ENCODE measurements at places on chromosomes 7 and 10. TPM values are rescaled to one million over a fixed set of nuclear protein-coding genes. Genes with fewer than 3 reads are reported as not detected.

DNA sequence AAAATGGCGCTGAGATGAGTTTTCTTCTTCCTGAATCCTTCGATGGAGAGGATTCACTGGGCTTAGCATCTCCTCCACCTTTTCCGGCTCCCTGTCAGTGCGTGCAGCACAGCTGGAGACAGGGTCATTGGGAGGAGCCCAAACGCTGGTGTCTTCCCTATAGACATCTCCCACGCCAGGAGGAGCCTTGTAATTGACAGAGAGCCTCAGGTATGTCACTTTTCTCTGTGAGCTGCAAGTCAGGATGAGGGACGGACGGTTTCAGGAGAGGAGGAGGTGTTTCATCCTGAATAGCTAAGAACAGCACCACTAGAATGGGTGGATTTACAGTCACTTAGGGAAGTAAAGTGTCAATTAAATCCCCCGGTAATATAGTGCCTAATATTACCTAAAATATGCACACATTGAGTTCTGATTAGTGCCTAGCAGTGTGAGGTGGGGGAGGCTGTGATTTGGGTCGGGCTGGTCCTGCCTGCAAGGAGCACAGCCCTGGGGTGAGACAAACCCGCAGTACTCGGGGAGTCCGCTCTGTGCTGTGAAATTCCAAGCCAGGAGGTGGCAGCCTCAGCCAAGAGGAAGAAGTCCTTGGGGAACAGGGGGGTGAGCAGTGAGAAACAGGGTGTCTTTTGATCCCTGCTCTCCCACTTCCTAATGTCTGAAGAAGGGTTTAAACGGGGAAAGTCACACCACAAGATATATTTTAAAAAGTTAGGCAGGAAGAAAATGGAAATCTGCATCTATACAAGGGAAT lies 28.2 kb downstream of the IL15RA start:
- no peak overlapping the region for H3K4me3 ChIP-seq
- no peak overlapping the region for H3K27ac ChIP-seq
- peak; percentile 12 for DNase-seq
- H3K36me3 ChIP-seq: peaks cover 3% of the 10 kb centered on the region
- H3K4me1 ChIP-seq: peaks cover 6% of the 10 kb centered on the region
- no peaks in the 10 kb centered on the region for H3K27me3 ChIP-seq

- no peak overlapping the region for H3K4me3 ChIP-seq
- peaks cover 4% of the 10 kb centered on the region for H3K4me1 ChIP-seq
- no peaks in the 10 kb centered on the region for H3K36me3 ChIP-seq
- DNase-seq: no peak
- H3K27ac ChIP-seq: no peak overlapping the region
- H3K27me3 ChIP-seq: no peaks in the 10 kb centered on the region
Observed at GRCh38 chr7:7098280-7098818, 84.0 kb upstream of the C1GALT1 start.

The NUTM2A gene
- total RNA-seq: 0.66 TPM

DNA sequence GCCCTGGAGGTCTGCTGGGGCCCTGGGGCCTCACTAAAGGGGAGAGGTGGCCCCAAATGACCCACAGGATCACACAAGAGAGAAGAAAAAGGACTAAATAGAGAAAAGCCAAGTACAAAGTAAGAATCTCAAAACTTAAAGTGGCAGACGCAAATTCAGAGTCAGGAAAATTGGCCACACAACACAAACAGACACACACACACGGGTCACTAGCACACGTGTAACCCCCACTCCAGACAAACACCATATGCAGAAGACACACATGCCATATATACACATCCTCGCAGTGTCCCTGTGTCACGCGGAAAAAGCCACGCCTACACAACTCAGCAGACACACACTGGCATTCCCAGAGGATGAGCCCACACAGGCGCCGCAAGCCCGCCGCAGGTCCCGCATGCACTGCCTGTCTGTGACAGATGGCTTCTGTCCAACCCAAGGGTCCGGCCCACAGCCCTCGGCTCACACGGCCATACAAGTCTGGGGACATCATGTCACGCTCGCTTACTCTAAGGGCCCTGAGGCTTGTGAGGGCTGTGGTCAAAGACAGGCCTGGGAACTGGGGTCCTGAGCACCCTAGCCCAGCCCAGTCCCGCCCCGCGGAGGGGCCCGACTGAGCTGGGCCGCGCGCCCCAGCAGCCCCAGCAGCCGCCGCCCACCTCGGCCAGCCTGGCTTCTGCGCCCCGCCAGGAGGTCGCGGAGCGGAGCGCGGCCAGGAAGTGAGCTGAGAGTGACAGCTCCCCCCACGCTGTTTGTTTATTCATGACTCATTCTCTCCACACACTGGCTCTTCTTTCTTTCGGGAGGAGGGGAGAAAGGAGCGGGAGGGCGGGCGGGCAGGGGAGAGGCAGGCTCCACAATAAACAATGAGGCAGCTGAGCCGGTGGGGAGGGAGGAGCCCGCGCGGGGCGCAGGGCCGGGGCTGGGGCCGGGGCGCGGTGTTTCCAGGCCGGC lies 95.5 kb upstream of the ZMIZ1 start:
- H3K36me3 ChIP-seq: no peaks in the 10 kb centered on the region
- H3K4me1 ChIP-seq: peaks cover 26% of the 10 kb centered on the region
- H3K27ac ChIP-seq: peak overlapping the region; percentile 64
- no peaks in the 10 kb centered on the region for H3K27me3 ChIP-seq

DNA sequence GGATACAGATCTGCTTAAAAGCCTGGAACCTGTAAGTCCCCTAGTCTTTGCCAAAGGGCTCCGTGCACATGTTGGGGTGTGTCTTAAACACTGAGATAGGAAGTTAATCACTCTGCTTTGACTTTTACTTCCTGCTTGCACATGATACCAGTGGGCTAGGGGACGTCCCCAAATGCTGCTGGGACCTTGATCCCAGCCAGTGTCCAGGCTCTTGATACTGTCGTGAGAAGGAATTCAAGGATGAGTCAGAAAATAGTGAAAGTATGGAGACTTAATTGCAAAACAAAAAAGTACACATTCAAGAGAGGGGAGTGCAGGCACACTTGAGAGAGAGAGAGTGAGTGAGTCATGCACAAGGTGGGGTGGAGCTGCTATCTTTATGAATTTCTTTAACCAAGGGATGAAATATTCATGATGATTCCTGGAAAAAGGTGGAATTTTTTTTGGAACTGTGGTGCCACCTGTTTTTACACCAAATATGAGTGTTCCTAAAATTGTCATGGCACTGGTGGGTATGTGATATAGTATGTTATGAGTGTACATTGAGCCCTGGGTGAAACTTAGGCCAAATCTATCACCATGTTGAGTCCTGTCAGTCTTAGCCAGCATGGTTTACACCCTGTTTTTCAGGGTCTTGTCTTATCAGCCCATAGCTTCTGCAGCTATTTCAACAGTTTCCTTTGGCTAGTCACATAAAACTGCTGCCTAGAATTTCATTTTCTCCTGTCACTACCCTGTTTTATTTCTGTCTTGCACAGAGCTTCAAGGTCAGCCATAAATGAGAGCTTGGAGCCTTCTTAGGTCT lies 88.3 kb upstream of the CYP26C1 start:
- H3K4me3 ChIP-seq: no peak overlapping the region
- H3K4me1 ChIP-seq: peaks cover 4% of the 10 kb centered on the region
- no peak overlapping the region for H3K27ac ChIP-seq
- DNase-seq: no peak
- peaks cover 30% of the 10 kb centered on the region for H3K36me3 ChIP-seq
- H3K27me3 ChIP-seq: no peaks in the 10 kb centered on the region

DNA sequence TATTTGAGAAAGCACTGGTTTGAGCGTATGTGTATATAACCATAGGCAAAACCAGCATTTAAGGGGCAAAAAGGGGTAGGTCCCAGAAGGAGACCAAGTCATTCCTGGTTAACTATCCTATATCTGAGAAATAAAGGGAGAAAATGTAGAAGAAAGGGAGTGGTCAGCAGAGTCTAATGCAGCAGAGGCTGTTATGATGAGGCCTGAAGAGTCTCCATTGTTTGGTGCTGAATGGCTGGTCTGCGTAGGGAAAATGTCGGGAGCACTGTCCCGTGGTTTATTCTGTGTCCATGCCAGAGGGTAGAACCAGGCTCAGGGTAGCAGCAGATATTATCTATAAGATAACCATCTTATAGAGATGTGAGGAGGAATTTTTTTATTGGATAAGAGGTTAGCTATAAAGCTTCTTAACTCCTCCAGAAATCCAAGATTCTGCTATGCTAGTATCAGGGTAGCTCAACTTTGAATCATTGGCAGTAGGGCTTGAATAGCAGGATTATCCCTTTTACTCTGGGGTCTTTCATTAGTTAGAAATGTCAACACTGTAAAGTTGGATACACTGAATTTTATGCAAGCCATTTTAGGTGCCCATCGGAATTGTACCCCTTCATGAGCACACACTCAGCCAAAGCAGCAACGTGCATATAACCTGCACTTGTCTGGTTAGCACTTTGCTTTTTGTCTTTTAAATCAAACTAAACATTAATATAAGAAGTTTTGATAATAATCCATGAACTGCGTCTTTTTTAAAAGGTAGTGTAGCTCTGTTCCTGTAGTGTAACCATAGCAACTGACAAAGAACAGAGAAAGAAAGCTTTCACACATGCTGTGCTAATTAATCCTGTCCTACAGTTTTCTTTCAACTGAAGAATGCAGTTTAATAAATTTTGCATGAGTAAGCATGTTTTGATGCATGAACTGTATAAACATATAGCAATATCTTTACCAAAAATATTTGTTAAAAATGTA lies 312.0 kb upstream of the FZD1 start:
- no peak for DNase-seq
- no peak overlapping the region for H3K27ac ChIP-seq
- no peaks in the 10 kb centered on the region for H3K36me3 ChIP-seq
- H3K4me3 ChIP-seq: no peak overlapping the region
- H3K4me1 ChIP-seq: no peaks in the 10 kb centered on the region

DNA sequence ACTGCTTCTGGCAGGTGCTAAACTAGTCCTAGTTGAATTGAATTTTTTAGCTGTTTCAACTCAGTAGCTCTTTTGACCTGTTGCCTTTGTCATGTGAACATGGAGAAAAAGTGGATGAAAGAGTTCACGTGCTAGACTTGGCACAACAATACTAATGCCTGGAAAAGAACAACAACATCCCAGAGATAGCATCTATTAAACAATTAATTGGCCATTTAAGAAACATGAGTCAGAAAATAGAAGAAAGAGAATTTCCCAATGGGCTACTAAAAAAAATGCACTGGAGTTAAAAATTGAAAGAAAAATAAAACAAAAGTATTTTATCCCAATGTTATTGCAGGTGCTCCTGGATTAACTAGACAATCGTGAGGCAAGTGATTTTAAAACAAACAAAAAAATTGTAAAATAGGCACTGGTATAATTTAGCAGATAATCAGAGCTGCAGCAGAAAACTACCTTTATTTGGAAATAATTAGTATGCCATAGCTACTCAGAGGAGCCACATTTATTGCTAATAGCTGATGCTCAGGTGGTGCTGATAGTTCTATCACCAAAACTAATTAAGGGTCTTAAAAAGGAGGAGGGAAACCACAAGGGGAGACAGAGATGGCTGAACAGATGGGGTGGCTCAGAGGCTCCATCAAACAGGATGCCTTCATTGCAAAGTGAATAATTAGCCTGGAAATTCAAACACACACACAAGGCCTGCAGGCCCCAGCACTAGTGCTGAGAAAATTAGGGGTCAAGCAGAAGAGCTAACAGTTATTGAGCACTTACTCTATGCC lies 17.6 kb downstream of the CCDC71L start:
- DNase-seq: no peak
- peaks cover 13% of the 10 kb centered on the region for H3K27me3 ChIP-seq
- H3K27ac ChIP-seq: no peak overlapping the region
- H3K36me3 ChIP-seq: no peaks in the 10 kb centered on the region

The PRSS37 gene
- not detected for total RNA-seq

DNA sequence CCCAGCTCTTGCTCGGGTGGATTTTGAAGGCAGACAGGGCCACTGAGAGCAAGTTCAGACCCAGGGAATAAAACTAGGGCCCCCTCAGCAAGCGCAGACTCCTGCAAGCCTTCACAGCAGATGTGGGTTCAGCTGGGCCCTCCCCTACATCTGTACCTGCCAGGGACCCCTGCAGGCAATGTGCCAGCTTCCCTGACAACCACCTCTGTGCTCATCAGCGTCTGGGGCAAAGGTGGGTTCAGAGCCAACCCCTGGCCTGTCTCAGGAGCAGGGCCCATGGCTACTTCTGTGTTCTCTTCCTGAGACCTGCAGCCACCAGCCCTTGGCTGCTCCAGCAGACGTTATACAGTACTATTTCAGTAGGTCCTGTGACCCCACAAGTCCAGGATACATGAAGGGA lies 189.5 kb downstream of the DIP2C start:
- peaks cover 10% of the 10 kb centered on the region for H3K27me3 ChIP-seq
- no peak overlapping the region for H3K27ac ChIP-seq
- H3K36me3 ChIP-seq: no peaks in the 10 kb centered on the region
- H3K4me3 ChIP-seq: no peak overlapping the region
- no peak for DNase-seq
- peaks cover 18% of the 10 kb centered on the region for H3K4me1 ChIP-seq

The ACHE gene
- total RNA-seq: 0.14 TPM

The FGFR2 gene
- total RNA-seq: not detected

The TMEM196 gene
- total RNA-seq: not detected

DNA sequence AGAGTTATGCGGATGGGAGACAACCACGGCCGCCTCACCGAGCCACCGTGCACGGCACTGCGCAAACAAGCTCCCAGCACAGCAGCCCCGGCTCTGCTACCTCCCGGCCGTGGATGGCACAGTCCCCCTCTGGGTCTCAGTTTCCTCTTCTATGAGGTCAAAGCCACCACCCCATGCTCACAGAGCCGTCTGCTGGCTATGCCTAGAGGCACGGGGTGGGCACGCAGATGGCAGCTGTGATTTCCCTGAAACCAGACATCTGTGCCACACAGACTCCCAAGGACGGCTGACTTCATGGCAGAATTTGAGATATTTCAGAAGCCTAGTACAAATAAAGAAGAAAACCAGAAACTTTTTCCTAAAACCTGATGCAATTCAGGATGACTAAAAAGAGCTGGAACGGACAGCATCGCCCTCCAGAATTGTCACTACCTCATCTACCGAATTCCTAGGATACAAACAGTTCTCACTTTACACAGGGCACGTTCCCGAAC lies 73.2 kb downstream of the AMZ1 start:
- H3K36me3 ChIP-seq: peaks cover 22% of the 10 kb centered on the region
- H3K27me3 ChIP-seq: no peaks in the 10 kb centered on the region
- H3K27ac ChIP-seq: no peak overlapping the region
- H3K4me1 ChIP-seq: peaks cover 38% of the 10 kb centered on the region
- H3K4me3 ChIP-seq: no peak overlapping the region
- DNase-seq: no peak

The VGF gene
- not detected for total RNA-seq

The CAV2 gene
- not detected for total RNA-seq

GRCh38 chr10:42975558-42976340 lies 101.1 kb upstream of the RET start:
- no peak for DNase-seq
- no peaks in the 10 kb centered on the region for H3K36me3 ChIP-seq
- H3K4me1 ChIP-seq: peaks cover 1% of the 10 kb centered on the region
- H3K4me3 ChIP-seq: no peak overlapping the region
- H3K27me3 ChIP-seq: no peaks in the 10 kb centered on the region

- DNase-seq: peak; percentile 22
- H3K4me3 ChIP-seq: peak overlapping the region; percentile 75
- no peak overlapping the region for H3K27ac ChIP-seq
- H3K36me3 ChIP-seq: no peaks in the 10 kb centered on the region
Observed at GRCh38 chr10:33333260-33334101, 986 bp downstream of the NRP1 start.

Data from activated naive CD8-positive, alpha-beta T cell treated with anti-CD3 and anti-CD28 coated beads for 36 hours (primary cell).